Stimulated activated CD4-positive, alpha-beta T cell treated with anti-CD3 and anti-CD28 coated beads, TNF-alpha, amount 100 ng/mL, for 24 hours (primary cell): ENCODE measurements at places on chromosomes 16 and 17.

- DNase-seq = no peak
Measured at GRCh38 chr16:10619271-10619849, 39.0 kb upstream of the EMP2 start.

DNA sequence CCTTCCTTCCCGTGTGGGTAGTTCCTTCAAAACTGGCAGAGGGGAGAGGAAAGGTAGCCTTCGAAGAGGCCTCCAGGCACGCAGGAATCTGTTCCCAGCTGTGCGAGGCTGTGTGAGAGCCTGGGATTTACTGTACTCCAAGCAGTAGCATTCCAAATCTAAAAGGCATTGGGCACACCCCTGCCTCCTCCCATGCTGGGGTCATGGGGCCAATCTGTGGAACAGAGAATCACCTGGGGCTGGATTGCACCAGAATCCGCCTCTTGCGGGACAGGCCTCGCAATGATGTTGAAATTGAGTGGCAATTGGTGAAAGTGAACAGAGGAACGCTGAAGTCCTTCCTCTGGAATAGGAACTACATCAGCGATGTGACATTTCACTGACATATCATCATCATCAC is 72.5 kb upstream of the IRX3 start:
- DNase-seq = no peak

DNA sequence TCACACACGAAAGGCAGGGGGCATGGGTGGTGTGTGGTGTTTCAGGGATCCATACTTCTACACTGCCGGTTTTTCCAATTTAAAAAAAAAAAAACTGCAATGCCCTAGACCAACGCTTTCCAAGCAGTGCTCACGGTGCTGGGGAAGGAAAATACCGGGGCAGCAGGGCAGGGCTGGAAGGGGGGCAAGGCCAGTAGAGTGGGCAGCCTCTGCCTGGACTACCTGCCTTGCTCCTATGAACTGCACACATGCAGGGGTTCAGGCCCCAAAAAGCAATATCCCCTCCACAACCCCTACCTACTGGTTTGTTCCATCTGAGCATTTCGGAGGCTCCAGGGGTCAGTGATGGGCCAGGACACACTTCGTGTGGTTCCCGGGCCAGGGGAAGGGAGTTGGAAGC is 29.4 kb downstream of the RPH3AL start:
- DNase-seq = no peak

DNA sequence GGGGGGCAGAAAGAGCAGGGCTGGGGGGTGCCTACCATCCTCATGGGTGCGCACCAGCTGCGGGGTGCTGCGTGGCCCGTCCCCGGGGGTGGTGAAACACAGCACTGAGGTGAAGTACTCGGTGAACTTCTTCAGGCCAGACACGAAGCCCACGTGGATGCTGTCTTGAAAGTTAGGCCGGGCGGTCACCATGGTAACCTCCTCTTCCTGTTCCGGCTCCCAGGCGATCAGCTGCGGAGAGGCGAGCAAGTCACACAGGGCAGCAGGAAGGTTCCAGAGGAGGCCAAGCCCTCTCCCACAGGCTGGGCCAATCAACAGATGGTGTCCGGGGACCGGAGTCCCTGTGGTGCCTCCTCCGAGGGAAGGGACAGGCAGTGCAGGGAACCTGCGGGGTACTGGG is 90.1 kb upstream of the CDC42EP4 start:
- DNase-seq = no peak

GRCh38 chr17:45948881-45949624 is 50.0 kb upstream of the STH start:
- DNase-seq = peak; percentile 68
